Renal cortex interstitium (tissue), 15 donors: ENCODE measurements at places on chromosomes 4 and X.

DNA sequence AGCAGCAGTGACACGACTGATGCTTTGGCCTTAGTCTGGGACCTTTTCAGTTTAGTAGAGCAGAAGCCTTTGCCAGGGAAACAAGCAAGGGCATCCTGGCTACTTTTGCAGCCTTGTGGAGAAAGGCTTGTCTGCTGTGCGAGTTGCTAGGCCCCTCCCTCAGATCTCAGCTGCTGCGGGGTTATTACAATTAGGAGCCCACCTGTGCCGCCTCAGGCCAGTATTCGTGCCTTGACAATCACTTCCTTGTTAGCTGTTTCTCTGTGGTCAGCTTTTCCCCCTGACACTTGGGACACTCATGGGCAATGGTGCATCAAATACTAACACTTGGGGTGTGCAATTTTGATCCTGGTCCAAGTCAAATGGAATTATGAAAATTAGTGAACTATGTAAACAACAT is 67.9 kb downstream of the SH2D1A start:
- no peak for DNase-seq

GRCh38 chr4:100870940-100871772 is 353.3 kb upstream of the EMCN start:
- no peak for DNase-seq

DNA sequence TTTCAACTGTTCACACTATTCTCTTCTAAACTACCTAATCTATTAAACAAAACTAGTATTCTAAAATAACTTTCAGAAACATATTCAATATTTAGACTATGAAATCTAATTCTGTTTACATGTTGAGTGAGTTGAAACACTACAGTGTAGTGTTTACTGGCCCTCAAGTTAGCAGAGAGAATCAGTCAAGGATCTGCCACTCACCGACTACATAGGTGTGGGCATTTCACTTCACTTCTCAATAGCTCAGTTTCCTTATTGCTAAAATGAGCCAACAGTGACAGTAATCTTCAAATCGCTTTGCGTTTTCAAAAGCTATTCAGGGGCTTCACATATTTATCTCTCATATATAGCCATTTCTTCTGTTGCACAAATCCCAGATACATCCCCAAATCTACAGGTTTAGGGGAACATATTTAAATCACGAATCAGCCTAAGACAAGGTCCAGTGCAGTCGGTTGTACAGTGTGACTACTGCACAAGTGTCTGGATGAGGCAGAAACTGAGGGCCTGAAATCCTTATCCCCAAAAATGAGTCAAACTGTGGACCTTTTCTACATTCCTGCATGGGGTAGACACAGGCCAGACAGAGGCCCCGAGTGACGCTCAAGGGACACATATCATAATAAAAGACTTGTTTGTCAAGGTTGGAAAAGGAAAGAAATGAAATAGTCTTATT is 129.8 kb downstream of the PPP3CA start:
- DNase-seq = no peak

- peak; percentile 76 for DNase-seq
These were observed at the start of gene USP46 for GRCh38 chr4:52659001-52659721. USP46 (minus strand) TSS chr4:52659301; CDS start chr4:52659150, 151 bp downstream.

- no peak for DNase-seq
These were observed 55.9 kb downstream of the FHDC1 start for GRCh38 chr4:152992027-152992426.

DNA sequence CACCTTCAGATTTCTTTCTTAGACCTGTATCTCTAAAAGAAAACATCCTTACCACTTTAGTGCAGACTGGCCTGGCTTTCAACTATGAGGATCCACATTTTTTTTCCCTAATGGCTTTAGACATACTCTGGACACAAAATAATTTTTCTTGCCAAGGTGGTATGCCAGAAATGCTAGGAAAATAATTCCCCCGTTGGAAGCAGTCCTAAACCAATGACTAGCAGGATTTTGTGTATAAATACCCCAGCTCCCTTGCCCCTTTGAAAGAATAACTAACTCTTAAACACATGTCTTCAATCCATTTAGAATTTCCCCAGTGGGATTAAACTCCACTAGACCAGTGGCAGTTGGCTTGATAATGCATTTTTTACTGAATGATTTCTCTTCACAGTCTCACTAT is 500.5 kb upstream of the FTHL17 start:
- no peak for DNase-seq

DNA sequence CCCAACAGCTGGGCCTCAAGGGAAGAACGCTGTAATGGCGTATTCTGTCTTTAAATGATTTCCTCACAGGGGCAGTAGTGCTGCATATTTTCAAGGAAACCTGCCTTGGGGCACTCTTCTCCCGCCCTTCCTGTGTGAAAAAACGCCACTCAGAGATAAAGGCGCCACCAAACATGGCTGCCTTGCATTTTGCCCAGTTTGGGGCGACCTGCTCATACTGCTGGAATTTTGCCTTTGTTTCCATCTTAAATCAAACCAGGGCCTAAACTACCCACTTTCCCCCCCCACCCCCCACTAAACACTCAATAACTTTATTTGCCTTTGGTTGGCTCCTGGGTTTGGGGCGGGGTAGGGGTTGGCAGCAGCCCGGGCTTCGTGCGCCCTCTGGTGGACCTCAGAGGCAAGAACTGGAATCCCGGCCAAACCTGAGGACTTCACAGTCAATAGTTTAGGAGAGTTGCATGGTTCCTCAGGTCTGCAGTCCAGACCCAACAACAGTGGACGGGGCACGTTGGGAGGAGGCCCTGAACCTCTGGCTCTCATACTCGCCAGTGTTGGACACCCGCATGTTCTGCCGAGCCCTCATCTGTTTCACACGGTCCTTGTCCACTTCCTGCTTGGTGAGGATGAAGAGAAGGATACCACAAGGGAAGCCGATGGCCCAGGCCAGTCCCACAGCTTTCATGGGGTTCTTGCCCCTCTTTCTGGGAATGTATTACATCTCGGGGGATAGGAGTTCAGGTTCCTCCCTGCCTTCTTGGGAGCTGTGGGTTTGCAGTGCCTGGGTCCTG is 220.1 kb upstream of the STK26 start:
- no peak for DNase-seq

- no peak for DNase-seq
These were observed 47.1 kb downstream of the ARHGEF38 start for GRCh38 chr4:105599482-105599881.

DNA sequence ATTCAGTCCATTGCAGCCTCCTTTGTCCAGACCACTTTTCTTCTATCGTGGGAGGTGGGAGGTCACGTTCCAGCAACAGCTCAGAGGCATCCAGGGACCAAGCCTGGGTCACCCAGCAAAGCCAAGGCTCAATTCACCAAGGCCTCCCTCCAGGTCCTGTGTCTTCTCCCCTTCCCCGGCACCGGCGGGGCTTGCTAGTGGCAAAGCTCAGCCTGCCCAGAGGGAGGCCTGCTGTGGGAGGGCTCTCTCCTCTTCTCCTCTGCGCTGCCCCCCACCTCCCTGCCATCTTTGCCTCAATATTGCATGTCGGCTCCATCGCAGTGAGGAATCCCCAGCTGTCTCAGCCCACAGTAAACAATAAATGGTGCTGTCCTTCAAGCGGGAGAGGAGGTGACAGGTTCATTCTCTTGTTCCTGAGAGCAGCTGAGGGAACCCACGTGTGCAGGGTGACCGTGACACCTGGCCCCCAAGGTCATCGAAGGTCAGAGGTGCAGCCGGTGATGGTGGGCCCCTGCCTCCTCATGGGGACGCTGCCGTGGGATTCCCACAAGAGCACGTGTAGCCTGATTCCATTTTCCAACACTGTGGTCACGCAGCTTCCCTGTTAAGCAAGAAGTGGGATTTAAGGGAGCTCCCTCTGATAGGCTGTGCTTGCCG is 111.5 kb upstream of the PSAPL1 start:
- DNase-seq = no peak

DNA sequence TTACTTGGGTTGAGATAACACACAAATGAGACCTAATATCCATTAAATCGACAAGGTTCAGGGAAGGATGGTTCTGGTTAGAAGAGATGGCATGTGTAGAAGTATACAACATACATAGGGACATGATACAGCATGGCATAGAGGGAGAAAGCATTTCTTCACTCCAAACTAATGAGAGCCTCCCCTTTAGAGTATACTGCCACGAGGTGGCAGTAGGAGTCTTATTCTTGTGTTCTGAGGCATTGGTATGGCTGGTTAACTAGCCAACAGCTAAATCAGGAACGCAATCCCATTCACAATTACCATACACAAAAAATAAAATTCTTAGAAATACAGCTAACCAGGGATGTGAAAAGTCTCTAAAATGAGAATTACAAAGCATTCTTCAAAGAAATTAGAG is 29.1 kb upstream of the TRO start:
- DNase-seq = no peak

DNA sequence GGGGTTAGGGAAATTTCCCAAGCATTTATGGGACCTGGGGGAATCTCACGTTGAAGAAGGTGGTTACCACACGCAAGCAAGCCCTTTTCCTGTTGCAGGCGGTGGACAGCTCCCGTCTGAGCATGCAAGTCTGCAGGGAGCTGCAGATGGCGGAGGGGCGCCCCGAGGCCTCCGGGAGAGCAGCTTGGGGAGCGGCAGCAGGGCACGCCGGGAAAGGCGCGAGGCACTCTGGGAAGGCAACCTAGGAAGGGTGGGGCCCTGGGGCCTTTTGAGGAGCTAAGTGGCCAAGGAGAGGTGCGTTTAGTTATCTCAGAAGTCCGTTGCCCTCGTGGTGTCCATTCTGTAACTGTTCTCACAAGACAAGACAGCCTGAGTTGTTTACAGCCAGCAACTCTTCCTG is 57.0 kb upstream of the SLC25A4 start:
- no peak for DNase-seq

- no peak for DNase-seq
These were observed 50.7 kb upstream of the KIT start for GRCh38 chr4:54607067-54607466.

DNA sequence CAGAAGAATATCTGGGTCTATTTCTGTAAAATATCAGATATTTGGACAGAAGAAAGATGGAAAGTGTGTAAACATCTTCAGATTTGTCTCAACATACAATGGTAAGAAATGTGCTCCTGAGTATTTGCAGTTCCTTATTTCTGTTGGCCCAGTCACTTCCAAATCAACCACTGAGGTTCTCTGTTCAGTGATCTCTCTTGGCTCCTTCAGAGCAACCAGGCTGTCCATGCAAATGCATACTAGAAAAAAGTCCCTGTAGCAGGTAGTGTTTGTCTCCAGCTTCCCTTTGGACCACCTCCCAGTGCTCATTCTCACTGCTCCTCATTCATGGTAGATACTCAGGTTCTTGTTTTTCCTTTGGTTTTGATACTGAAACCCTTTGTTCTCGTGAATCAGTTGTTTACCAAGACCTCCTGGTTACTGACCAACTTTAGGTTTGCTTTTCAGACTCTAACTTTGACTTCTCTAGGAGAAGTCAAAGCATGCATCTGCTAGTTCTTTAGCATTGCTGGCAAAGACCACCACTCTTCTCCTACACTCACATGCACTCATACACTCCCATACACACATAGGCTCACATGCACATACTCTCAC is 28.8 kb downstream of the ASIC5 start:
- no peak for DNase-seq

DNA sequence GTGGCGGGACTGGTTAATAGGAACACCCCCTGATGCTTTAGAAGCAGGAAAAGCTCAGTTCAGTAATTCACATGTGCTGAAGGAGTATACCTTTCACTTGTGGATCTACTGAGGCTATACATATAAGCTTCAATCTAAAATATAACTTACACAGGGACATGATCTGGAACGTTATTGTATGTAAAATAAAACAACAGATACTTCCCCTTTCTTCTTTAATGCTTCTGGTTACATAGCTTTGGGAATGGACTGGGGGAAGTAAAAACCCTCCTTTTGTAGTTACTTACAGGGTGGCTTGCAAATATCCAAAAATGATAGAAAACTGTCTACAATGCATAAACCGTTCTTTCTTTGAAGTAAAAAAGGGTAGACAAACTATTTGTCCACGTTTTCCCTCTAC is 1.9 kb downstream of the FGG start:
- DNase-seq = no peak

- DNase-seq = no peak
These were observed 701.1 kb upstream of the ATOH1 start for GRCh38 chr4:93127489-93127888.

GRCh38 chrX:10722851-10723250 is 102.5 kb upstream of the MID1 start:
- DNase-seq = peak; percentile 40

DNA sequence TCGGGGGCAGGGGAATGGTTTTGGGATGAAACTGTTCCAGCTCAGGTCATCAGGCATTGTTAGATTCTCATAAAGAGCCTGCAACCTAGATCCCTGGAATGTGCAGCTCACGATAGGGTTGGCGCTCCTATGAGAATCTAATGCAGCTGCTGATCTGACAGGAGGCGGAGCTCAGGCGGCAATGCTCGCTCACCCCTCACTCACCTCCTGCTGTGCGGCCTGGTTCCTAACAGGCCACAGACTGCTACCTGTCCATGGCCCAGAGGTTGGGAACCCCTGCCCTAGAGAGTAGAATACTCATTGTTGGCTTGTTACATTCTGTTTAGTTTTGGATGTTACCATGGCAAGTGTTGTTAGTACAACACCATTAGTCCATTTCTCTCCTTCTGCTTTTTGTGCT is 40.8 kb upstream of the STX18 start:
- DNase-seq = no peak

GRCh38 chr4:181710143-181710542 is 533.1 kb upstream of the TENM3 start:
- DNase-seq = no peak

GRCh38 chrX:23610495-23610894 is 56.8 kb upstream of the PRDX4 start:
- no peak for DNase-seq

DNA sequence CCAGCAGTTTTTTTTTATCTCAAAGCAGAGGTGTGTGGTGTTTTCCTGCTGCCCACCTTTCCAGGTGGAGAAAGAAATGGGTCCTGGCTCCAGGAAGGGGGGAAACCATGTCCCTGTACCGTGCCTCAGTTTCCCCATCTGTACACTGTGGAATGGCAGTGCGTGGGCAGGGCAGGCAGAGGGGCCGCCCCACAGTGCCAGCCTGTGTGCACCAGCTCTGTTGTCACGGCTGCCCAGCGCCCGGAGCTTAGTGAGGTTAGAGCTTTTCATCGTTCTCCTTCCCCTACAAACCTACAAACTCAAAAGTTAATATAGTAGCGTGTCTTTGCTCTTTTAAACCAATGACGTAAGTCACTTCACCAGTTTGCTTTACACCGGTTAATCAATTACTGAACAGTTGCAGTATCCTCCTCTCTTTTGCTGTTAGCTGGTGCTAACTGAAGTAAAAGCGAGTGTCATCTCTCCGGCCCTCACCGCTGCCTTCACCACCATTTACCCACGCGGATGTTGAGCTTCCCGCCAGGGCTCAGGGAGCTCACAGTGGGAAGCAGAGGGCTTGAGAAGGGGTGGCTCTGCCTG is 114.8 kb upstream of the ADRA2C start:
- no peak for DNase-seq

DNA sequence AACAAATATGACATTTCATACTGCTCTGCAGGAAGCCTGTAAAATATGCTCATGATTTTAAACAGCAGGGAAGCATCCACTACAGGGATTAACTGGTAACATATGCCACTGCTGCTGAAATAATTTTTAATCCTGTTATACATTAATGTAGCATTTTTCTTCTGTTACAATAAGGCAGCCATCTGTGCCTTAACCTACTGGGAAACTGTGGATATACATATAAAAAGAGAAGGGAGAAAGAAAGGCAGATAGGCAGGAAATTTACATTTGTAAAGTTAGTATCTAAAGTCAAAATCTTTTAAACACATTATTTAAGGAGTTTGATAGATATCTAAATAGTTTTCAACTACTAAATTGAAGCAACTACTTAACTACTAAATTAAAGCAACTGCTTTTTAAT is 514.6 kb upstream of the KLHL4 start:
- DNase-seq = no peak

- peak; percentile 8 for DNase-seq
These were observed 37.0 kb upstream of the FGF13 start for GRCh38 chrX:138748480-138748879.
